ENCODE measurements at places on chromosomes 5 and 9.

- DNase-seq, result no peak
These were observed 23.2 kb upstream of the RCL1 start for GRCh38 chr9:4769321-4770080.

GRCh38 chr5:138929571-138929955 is 54.4 kb upstream of the LRRTM2 start:
- DNase-seq, result no peak

GRCh38 chr9:110143485-110143884 is 64.5 kb downstream of the C9orf152 start:
- DNase-seq, result no peak

- DNase-seq, result peak; percentile 8
These were observed 670 bp upstream of the PURA start for GRCh38 chr5:140113180-140113698.

- DNase-seq, result no peak
These were observed 463.7 kb downstream of the CYLC2 start for GRCh38 chr9:103458826-103459225.

DNA sequence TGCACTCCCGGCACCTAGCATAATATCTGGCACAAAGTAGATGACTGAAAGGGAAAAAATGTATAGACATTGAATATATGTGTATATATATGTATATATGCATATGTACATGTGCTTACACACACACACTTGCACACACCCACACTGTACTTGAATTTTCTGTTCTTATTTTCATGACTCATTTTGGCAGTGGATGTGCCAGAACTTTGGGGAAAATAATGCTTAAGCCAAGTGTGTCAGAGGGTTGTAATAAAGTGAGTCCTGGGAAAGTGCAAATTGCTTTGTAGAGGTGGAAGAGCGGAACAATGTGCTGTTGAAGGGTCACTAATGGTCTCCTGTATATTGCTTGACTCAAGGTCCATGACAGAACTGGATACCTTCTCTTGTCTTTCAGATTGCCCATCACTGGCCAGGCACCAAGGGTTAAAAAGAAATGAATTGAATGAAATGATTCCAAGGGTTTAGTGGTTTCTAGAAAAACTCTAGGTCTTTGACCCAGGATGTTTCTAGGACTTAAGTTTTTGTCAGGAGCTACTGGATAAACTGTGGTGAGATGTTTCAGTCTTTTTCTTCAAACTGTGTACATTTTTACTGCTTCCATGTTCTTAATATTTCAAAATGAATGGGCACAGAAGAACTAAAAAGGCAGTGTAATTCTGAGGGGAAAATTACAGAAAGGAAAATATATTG is 129.9 kb upstream of the MOCS2 start:
- no peak for DNase-seq

- DNase-seq, result no peak
These were observed 172.8 kb downstream of the ASTN2 start for GRCh38 chr9:117242082-117242481.

- no peak for DNase-seq
These were observed 139.2 kb upstream of the PALM2AKAP2 start for GRCh38 chr9:109640580-109641371.

GRCh38 chr9:81690251-81690851 is 1.0 kb upstream of the TLE1 start:
- DNase-seq, result no peak

DNA sequence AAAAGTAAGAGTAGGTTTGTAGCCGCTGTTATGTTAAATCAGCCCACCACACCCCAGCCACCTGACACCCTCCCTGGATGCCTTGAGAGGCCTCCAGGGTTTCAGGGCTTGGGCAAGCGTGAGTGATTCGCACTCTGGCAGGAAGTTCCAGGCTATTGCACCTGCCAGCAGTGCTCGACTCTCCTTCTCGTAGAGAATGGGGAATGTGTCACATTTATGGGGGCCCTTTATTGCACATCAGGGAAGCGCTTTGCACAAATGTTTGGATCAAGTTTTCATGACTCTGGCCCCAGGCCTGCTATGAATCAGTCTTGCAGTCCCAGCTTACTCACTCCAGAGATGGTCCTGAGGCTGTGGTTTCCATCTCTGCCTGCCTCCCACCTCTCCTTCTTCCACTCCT is 66.1 kb upstream of the ADRA1B start:
- DNase-seq, result no peak

- no peak for DNase-seq
These were observed 87.6 kb upstream of the ARAP3 start for GRCh38 chr5:141769671-141770070.

DNA sequence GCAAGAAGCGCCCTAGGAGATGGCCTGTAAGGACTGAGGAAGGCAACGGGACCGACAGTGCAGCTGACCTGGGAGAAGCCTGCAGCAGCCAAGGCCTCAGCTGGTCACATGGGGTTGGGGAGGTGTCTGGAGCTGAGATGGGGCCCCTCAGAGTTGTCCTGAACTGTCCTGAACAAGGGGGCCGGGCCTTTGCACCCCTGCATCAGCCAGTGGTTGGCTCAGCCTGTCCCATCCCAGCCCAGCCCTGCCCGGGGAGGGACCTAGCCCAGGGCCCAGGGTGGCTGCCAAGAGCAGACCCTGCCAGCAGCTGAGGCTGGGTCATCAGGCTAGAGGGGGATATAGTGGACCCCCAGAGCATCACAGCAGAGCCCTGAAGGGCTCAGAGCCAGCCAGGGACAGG is 122.8 kb upstream of the PPP1R26 start:
- DNase-seq, result no peak

DNA sequence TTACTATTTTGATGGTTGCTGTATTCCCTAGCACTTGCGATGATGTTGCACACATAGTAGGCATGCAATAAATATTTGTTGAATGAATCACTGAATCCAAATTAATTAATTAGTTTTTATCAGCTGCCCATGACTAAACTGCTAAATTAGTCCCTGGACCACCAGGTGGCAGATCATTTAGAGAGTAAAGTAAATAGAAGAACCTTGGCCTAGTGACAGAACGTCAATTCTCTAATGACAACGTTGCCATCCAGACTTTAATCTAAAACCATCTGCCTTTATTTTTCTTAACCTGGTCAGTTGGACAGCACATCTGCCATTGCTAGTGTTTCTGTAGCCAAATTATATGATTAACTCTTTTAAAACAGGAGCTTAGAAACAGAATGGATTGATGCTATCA is 457.5 kb downstream of the KIF4B start:
- no peak for DNase-seq

- DNase-seq, result no peak
These were observed 78.3 kb downstream of the LIFR start for GRCh38 chr5:38478166-38478565.

All from CD4-positive, alpha-beta T cell (primary cell).